ENCODE measurements at places on chromosomes 16 and 17.

GRCh38 chr17:35915153-35915964 lies 15.2 kb downstream of the RDM1 start:
- DNase-seq: no peak

- DNase-seq: no peak
These were observed 701 bp downstream of the JMJD6 start for GRCh38 chr17:76725580-76726230.

DNA sequence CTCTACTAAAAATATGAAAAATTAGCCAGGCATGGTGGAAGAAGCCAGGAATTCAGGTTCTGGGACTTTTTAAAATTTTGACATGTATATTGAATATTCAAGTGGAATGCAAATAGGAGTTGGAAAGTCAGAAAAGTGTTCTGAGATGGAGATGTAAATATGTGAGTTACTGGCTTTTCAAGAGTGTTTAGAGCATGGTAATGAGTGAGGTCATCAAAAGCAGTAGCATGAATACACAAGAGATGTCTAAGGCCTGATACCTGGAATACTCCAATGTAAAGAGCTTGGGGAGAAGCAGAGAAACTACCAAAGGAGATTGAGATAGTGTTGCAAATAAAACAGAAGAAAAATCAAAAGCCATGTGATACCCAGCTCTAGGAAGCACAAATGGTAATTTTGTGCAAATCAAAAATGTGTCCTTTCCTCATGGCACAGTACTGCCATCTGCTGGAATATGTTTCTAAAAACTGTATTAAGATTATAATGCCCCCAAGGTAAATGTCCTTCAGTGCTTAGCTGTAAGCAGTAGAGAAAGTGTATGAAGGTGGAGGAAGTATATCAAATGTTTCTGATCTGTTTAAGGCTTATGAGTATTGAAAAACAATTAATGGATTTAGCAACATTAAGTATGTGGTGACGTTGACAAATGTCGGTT lies 908.4 kb downstream of the KCNJ18 start:
- DNase-seq: peak; percentile 10

- no peak for DNase-seq
These were observed 284.1 kb downstream of the C16orf95 start for GRCh38 chr16:87033021-87033471.

DNA sequence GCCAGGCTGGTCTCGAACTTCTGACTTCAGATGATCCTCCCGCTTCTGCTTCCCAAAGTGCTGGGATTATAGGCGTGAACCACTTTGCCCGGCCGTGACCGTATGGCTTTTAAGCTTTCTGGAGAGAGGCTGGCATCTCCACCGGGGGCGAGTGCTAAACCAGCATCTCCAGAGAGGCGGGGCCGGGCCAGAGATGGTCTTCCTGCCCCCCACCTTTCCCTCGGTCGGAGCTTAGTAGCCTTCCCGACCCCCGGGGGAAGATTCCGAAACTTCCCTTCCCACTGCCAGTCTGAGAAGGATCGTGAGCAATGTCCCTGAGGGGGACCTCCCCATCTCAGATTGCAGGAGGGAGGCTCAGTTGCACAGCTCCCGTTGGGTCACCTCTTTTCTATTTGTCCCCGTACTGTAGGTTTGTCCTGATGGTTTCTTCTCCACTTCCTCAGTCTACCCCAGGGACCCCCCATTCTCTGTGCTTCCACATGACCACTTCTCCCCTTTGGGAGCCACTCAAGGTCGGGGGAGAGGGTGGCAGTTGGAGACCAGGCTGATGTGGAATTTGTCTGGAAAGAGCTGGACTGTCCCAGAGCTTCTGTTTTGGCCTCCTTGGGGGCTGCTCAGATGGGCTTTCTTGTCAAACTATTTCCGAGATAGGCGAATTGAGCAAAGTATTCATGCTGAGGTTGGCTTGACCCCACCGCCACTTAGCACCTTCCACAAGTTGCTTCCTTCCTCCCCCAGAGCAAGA lies 18.2 kb downstream of the IGF2BP1 start:
- no peak for DNase-seq

- no peak for DNase-seq
These were observed 69.8 kb upstream of the WSCD1 start for GRCh38 chr17:6000426-6000825.

GRCh38 chr16:60123392-60124023 lies 1389.4 kb upstream of the GOT2 start:
- DNase-seq: no peak

GRCh38 chr16:13335879-13336278 lies 434.5 kb downstream of the SHISA9 start:
- DNase-seq: no peak

- DNase-seq: no peak
These were observed 94.5 kb upstream of the WSCD1 start for GRCh38 chr17:5975661-5976060.

DNA sequence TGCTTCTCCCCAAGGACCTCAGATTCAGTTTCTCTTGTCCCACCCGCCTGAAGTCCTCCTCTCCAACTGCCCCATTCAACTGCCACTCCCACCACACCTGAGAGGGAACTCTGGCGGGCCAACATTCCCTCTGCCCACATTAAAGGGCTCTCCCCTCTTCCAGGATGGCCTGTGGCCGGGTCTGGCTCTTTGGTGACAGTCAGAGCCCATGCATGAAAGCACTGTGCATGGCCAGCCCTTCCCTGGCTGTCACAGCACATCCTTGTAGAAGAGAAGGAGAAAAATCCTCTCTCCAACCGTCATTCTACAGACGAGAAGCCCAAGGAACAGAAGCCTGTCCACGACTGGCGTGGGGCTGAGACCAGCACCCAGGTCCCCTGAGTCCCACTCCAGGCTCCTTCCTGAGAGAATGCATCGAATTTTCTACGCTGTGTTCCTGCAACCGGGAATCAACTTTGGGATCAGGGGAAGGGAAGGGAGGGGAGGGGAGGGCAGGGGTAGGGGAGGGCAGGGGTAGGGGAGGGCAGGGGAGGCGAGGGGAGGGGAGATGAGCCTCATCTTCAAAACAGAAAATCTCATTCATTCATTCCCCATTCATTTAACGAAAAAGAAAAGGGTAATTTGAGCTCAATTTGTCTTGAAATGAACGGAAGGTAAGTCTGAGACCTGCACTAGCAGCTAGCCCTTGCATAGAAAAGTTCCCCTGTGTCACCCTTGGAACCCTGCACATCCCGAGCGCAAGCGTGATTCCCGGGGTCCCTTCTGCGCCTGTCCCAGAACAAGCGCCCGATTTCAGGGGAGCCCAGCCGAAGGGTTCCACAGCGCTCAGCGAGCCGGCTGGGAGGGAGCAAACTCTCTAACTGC lies at the start of gene ABCC12:
TSS of gene ABCC12 (minus strand) at position 68 of the 864 bp plus-strand sequence. CDS start 9,569 bp downstream, outside the sequence.
- no peak for DNase-seq

GRCh38 chr17:49439305-49439672 lies 24.6 kb upstream of the PHB1 start:
- no peak for DNase-seq

DNA sequence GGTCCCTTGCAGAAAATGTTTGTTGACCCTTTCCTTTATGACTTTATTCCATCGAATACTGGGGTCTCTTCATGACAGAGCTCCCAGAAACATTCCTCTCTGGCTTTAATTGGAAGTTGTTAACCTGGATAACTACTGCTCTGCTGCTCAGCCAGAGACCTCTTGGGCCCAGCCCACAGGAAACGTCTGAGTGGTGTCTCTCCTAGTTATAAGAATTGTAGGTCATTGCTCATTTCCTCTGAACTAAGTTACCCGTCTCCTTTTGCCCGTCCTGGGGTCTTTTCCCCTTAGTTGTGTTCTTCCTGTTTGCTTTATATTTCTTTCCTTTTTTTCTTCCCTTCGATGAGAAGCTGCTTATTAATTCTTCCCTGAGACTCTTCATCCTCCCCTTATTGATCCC lies 9.0 kb downstream of the MAP2K6 start:
- DNase-seq: no peak

GRCh38 chr17:5667871-5668270 lies 83.6 kb upstream of the NLRP1 start:
- no peak for DNase-seq

DNA sequence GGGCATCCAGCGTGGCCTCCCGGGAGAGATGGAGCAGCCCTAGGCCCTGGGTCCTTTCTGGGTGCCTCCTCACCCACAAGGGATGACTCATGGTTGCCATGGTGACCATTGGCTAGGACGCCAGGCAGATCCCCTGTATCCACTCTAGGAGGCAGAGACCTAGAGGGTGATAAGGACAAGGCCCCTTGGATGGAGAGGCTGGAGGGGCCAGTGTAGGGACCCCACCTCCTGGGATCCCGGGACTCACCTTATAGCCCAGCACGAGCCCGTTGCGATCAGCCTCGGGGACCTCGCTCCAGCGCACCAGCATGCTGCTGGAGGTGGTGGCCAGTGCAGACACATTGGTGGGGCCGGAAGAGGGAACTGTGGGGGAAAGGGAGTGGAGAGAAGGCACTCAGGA lies 82.2 kb upstream of the CDC42EP4 start:
- no peak for DNase-seq

DNA sequence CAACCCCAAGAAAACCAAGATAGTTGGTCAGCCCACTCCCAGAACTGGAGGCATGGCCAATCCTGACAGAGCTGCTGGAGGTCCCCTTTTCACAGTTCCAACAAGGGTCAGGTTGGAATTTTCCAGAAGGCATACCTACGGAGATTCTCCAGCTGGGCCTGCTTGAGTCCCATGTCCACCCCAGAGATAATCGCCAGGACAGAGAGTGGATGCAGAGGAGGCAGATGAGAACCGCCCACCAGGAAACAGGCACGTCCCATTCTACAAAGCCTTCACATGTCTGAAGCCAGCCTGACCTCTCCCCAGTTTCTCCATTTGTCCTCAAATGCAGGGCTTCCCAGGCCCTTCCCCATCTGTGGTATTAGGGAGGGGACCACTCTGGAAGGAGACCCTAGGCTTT lies 47.4 kb upstream of the SMURF2 start:
- DNase-seq: no peak

DNA sequence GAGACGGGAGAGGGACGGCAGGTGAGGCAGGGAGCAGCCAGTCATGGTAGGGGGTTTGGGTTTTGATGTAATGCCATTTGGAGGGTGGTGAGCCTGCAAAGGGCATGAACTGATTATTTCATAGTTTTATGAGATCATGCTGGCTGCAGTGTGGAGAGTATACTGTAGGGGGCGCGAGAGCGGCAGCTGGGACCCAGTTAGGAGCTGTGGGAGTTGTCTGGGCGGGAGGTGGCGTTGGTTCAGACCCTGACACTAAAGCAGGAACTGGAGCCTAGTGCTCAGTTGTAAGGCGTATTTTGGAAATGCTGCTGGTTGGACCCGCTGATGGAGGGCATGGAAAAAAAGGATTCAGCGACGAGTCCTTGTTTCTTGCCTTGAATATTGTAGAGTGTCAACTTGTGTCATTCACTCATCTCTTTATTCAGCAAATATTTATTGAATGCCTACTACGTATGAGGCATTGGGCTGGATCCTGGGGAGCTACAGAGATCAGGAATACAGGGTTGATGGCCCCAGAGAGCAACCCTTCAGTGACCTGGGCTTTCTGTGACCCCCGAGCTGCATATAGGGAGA lies 23.7 kb upstream of the KDM8 start:
- DNase-seq: peak; percentile 40

DNA sequence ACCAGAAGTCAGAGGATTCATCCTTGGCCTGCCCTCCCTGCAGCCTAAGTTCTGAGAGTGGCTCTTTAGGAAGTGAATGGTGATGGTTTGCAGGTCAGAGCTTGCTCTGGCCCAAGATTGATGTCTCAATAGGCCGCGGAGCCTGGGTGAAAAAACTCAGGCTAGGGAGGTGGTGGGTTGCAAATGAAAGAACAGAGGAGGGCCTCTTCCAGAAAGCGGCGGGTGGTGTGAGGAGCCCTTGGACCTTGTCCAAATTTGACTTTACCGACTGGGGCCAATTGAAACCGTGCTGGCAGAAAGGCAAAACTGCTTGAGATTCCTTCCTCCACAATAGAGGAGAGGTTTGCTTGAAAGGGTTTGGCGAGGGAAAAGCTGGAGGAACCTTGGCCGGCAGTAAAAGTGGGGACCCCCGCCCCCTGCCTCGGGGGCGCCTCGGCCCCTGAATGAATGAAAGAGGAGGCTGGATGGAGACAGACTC lies 331.3 kb downstream of the SEC14L1 start:
- DNase-seq: peak; percentile 74

DNA sequence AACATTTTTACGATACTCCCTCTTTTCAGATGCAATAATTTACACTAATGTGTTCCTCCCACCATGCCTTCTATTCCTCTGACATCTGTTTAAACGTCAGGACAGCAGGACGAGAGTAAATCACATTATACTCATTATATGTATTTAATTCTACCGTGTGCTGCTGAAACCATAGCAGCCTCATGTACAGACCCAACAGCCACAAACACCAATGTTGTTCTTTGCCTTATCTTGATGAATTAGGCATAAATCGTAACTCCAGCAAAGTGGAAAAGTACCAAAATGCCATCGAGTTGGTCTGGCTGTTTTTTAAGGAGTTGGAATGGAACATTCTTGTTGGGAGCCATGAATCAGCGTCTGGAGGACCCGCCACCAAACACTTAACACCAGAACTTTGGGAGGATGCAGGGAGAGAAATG lies 82.9 kb upstream of the FOXF1 start:
- DNase-seq: no peak

- DNase-seq: peak; percentile 33
These were observed at the start of gene PSMB10 for GRCh38 chr16:67936124-67936879. Gene PSMB10 (minus strand): TSS chr16:67936850. CDS start chr16:67936749, 101 bp downstream.

DNA sequence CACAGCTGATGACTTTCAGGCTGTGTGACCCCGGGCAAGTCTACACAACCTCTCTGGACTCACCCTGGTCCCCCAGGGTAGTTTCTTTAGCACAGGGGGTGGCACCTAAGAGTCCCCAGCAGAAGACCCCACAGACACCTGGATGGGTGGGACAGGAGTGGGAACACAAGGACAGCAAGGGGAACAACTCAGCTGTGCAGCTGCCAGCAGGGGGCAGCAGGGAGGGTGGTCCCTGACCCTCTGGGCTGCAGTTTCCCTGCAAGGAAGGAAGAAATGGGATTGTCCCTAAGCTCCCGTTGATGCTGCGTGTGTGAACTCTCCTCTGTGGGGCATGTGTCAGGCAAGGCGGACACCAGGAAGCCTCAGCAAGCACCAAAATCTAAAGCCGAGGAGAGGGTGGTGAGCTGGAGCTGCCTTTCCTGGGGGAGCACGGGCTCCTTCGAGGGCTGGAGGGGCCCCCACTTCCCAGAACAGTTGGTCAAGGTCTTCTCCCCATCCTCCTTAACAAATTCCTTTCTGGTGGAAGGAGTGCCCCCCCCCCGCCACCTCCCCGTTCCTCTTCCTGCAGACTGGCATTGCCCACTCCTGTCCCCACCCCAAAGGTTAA lies 24.1 kb upstream of the CDH5 start:
- peak; percentile 39 for DNase-seq

- peak; percentile 31 for DNase-seq
These were observed 19.7 kb downstream of the MEAK7 start for GRCh38 chr16:84484579-84485254.

- DNase-seq: no peak
These were observed 63.0 kb downstream of the NUP93 start for GRCh38 chr16:56792967-56793366.

GRCh38 chr17:16584273-16584995 lies 15.4 kb upstream of the ZNF287 start:
- peak; percentile 81 for DNase-seq

- no peak for DNase-seq
These were observed 129.8 kb downstream of the C16orf78 start for GRCh38 chr16:49503256-49504022.

- DNase-seq: no peak
These were observed 133.8 kb upstream of the CCL2 start for GRCh38 chr17:34121311-34121710.

- no peak for DNase-seq
These were observed 441 bp downstream of the CMTM4 start for GRCh38 chr16:66695935-66696668.

- DNase-seq: no peak
These were observed 365.4 kb downstream of the CDH13 start for GRCh38 chr16:82991966-82992675.

GRCh38 chr17:63698886-63699637 lies 863 bp downstream of the LIMD2 start:
- no peak for DNase-seq

All from NCI-H1092 (cell line).